ENCODE measurements at places on chromosomes 11 and 22.

- DNase-seq: no peak
Measured at GRCh38 chr11:119706887-119707286, 22.1 kb downstream of the NECTIN1 start.

GRCh38 chr11:111402411-111402810 lies 23.3 kb upstream of the POU2AF1 start:
- no peak for DNase-seq

- no peak for DNase-seq
Measured at GRCh38 chr22:37887584-37888378, 18.3 kb upstream of the MICALL1 start.

- peak; percentile 83 for DNase-seq
Measured at GRCh38 chr11:63837027-63837688, 1.8 kb upstream of the MARK2 start.

GRCh38 chr22:22018825-22019658 lies 36.5 kb upstream of the TOP3B start:
- DNase-seq: no peak

DNA sequence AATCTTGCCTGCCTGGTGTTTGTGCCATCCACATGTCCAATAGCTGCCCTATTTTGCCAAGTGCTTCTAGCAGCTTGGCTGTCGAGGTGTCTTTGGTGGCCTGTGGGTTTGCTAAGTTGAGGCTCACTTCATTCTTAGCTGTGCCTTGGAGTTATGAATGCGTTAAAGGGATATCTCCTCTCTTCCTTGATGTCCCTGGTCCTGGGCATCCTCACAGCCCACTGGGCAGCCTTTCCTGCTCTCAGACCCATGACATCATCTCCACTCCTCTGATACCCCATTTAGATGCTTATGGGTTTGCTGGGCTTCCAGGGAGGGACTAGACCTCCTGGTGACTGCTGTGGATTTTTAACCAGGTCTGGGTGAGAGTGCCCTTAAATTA lies 1.3 kb downstream of the LDLRAD3 start:
- DNase-seq: no peak

- DNase-seq: no peak
Measured at GRCh38 chr22:33404723-33405122, 346.5 kb upstream of the SYN3 start.

All from hematopoietic multipotent progenitor cell treated with erythropoietin and hydrocortisone succinate and interleukin-3 and kit ligand, for 8 days (in vitro differentiated cells).